Endothelial cell of umbilical vein (primary cell): ENCODE measurements at places on chromosomes 13 and 19. TPM values are rescaled to one million over a fixed set of nuclear protein-coding genes. Genes with fewer than 3 reads are reported as not detected.

The MBOAT7 gene
- total RNA-seq = 175 and 218 TPM in 2 replicates

The TINCR gene
- not detected in 2 replicates for total RNA-seq

The CA11 gene
- total RNA-seq = 2.8 TPM in 2 replicates

The C1QTNF9B gene
- total RNA-seq = not detected in 2 replicates

The APOC4 gene
- not detected in 2 replicates for total RNA-seq

The RFPL4A gene
- total RNA-seq = not detected in 2 replicates

The OSCAR gene
- total RNA-seq = not detected in 2 replicates

The ZNF44 gene
- total RNA-seq = 5.2 and 7.4 TPM in 2 replicates

The PRDX2 gene
- total RNA-seq = 247 and 255 TPM in 2 replicates

The LGALS4 gene
- total RNA-seq = 0.44 TPM in 1 of 2 replicates, not detected in the other

The METTL21C gene
- total RNA-seq = not detected in 2 replicates
